GM12891 (cell line): ENCODE measurements at places on chromosomes 11 and 22.
A peak's percentile ranks its signal among the peaks of the same experiment; 100 is the strongest.

- DNase-seq = no peak
Observed at GRCh38 chr22:38531251-38531938, 25.3 kb upstream of the DDX17 start.

- DNase-seq = no peak
Observed at GRCh38 chr11:94775567-94776327, 7.6 kb downstream of the AMOTL1 start.

DNA sequence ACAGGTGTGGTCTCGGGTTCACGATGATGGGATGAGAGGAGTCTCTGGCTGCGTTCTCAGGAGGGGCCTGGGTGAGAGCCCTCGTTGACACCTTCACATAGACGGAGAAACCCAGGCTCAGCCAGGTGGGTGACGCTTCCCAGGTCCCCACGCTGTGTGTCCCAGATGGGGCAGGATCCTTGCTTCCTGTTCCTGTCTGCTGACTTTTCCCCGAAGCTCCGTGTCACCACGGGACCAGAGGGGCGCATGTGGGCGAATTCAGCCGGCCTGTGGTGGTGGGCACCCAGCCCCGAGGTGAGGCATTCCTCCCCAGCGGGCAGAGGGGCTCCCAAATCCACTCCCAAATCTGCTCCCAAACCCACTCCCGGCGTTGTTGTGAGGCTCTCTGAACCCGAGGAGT lies 732.8 kb downstream of the BRD1 start:
- DNase-seq = no peak

DNA sequence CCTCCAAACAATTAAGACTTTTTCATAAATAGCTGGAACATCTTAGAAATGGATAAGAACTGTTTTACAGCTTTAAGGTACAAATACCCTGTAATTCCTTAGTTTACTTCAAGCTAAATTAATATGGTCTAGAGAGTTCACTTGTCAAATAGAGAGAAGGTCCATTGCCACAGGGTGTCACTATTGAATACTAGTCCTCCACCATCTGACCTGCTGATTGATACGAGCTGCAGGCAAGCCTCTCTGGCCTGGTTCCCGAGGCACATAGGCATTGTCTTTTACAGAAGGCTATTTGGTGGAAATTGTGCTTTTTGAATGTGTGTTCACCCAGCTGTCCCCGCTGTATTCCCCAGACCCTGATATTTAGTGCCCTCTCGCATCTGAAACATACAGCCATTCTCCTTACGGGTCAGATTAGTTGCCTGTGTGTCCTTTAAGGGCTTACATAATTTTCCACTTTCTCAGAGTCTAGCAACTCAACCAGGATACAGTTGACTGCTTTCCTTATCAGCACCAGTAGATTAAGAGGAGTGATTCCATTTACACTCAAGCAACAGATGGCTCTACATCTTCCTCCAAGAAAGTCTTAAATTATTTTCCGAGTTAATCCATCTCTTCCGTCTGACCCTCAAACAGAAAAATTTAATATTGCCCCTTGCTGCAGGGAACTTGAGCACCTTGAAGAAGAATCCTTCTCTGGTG lies 788.8 kb upstream of the FAT3 start:
- no peak for DNase-seq

DNA sequence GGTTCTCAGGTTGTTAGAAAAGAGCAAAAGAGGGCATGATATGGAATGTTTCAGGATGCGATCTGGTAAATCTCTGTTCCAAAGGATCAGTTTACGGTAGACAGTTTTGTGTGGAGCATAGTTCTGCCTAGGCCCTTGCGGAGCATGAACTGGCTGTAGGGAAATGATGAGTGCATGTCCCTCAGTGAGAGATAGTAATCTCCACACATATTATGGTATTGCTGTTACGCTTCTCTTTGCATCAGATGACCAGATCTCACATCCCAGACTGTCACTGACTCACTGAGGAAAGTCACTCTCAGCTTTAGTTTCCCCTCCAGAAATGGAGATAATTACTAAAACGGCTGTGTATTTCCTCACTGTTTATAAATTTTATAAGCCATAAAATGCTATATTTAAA lies 836.0 kb downstream of the JRKL start:
- DNase-seq = no peak

- DNase-seq = no peak
Observed at GRCh38 chr11:1670905-1671371, 26.1 kb upstream of the KRTAP5-6 start.

DNA sequence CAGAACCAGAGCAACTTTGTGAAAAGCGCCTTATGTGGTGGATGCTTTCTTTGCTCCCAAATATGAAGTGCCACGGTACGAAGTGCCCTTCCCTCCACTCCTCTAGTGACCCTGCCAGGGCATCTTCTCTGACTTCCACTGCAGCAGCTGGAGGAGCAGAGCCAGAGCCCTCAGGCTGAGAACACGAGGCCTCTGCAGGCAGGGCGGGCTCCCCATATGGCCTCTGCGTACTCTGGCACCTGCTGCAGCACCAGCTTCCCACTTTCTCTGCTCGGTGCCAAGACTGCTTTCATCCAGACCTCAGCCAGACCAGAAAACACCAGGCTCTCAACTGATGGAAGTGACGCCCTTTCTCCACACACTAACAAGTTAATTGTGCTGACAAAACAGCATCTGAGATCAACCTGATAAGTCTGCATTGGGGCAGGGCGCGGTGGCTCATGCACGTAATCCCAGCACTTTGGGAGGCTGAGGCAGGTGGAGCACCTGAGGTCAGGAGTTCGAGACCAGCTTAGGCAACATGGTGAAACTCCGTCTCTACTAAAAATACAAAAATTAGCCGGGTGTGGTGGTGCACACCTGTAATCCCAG lies 12.8 kb downstream of the UFD1 start:
- DNase-seq = no peak

DNA sequence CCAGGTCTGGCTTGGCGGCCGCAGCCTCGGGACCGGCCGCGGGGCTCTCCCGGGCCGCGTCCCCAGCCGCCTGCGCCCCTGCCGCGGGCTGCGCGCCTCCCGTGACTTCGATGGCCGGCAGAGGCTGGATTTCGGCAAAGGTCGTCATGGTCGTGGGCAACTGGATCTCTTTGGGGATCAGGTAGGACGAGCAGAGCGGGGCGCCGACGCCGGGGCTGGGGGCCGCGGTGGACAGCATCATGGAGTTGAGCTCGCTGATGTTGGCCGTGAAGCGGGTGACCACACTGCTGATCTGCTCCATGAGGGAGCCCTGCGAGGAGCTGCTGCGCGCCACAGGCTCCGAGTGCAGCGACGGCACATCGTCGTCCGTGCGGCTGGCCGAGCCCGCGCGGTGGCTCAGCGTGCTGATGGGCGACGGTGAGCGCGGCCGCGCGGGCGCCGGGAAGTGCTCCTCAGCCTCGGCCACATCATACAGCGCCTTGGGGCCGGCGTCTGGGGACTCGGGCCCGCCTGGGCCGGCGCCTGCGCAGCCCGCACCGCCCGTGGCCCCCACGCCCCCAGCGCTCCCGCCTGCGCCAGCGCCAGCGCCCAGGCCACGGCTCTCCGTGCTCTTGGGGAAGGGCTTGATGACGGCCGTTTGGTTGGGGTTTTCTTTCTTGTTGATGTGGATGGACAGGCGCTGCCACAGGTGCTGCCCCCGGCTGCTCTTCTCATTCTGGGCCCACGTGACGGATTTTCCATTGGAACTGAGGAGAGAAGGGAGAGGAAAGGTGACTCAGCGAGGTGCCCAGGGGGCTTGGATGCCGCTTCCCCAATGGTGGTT lies 171.4 kb upstream of the CTSC start:
- peak; percentile 44 for DNase-seq

DNA sequence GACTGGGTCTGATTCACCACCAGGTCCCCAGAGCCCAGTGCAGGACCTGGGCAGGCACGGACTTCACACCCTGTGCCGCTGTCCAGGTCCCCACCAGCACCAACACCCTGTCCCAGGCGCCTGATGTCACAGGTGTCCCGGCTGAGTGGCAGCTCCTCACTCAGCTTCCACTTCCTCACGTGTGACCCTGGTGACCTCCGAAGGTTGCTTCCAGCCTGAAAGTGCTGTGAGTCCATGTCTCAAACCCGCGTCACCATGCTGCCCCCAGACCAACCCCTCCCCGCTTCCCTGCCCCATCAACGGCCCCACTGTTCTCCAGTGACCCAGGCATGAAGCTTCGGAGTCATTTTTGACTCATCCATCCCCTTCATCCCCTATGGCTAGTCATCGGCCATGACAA lies 25.7 kb upstream of the PICK1 start:
- DNase-seq = no peak

DNA sequence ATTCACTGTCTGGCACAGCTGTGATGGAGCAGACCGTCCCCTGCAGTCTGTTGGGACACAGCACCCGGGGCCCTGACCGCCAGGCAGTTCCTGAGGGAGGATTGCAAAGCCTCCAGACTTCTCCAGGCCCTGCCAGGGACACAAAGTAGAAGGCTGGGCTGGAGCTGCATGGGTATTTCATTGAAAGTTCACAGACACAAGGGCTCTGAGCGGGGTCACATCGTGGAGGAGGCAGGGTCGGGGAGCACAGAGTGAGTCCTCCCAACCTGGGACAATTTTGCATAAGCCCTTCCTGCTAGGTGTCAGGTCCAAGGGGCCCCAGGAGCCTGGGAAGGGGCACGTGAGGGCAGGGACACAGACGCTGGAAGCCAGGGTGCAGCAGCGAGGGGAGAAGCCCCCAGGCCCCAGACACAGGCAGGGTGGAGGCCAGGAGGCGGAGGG lies 15.7 kb downstream of the IFITM10 start:
- DNase-seq = no peak

DNA sequence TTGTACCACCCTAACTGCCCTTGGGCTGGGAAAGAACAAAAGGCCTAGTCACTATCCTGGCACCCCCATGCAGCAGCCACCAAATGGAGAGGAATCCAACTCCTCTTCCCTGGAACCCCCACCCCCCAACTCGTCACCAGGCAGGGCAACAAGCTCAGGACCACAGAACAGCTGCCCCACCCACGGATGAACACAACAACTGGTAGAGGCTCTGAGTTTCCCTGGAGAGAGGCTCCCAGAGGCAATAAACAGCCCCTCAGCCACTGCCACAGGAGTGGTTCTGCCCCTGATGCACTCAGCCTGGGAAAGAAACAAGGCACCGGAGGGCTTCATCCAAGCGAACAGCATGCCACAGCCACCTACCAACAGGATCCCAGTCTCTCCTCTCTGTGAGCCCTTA lies 778.4 kb upstream of the FAT3 start:
- DNase-seq = no peak

GRCh38 chr11:69327741-69328191 lies 33.8 kb downstream of the MYEOV start:
- DNase-seq = no peak

GRCh38 chr11:115611343-115611742 lies 107.1 kb upstream of the CADM1 start:
- no peak for DNase-seq

- DNase-seq = no peak
Observed at GRCh38 chr11:66073669-66074068, 3.6 kb downstream of the PACS1 start.

- DNase-seq = no peak
Observed at GRCh38 chr22:42685941-42686653, 34.6 kb downstream of the A4GALT start.

DNA sequence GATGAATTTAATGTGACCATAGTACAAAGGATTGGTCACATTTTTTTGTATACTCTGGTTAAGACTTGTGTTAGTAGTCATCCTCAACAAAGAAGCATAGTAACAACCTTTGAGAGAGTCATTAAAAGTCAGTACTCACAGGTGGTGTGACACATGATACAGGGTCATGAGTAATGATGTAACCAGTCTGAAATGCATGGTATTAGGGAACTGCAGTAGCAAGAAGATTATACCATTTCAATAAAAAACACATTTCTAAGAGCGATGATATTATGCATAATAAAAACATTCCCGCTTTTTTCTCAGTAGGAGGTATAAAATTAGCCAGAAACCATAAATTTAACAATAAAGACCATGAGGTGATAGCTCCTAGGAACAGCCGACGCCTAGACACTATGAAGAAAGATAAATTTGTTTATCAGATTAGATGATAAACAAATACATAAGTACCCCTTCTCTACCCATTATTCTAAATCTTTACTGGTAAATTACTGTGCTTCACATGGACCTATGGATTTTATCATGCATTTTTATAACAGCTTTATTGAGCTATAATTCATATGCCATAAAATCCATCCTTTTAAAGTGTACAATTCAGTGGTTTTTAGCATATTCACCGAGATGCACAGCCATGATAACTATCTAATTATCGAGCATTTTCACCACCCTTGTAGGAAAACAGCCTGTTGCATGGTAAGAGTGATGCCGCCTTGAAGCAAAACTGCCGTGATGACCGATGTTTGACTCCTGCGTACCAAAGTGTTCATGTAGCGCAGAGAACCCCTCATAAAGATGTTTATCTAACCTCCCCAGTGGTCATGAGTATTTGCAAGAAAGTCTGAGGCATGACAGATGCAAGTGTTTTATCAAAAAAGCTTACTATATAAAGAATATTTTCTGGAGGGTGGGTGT lies 41.8 kb downstream of the TMPRSS5 start:
- no peak for DNase-seq

GRCh38 chr11:73365352-73366264 lies 10.6 kb upstream of the RELT start:
- no peak for DNase-seq

- DNase-seq = no peak
Observed at GRCh38 chr11:16999116-16999515, 15.1 kb downstream of the PLEKHA7 start.

- DNase-seq = no peak
Observed at GRCh38 chr11:129998107-129998506, 4.5 kb downstream of the PRDM10 start.

DNA sequence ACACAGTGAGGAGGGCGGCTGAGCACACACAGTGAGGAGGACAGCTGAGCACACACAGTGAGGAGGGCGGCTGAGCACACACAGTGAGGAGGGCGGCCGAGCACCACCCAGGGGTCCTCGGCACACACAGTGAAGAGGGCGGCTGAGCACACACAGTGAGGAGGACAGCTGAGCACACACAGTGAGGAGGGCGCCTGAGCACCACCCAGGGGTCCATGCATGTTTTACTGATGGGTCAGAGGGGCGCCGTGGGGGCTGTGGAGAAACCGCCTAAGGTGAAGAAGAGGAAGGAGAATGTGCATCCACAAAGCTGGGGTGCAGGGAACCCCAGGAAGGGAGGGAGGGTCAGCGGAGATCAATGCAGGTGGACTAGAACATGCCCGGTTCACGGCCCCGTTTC lies 461.8 kb downstream of the BRD1 start:
- DNase-seq = no peak

- DNase-seq = no peak
Observed at GRCh38 chr11:27255447-27255828, 107.6 kb downstream of the CCDC34 start.

DNA sequence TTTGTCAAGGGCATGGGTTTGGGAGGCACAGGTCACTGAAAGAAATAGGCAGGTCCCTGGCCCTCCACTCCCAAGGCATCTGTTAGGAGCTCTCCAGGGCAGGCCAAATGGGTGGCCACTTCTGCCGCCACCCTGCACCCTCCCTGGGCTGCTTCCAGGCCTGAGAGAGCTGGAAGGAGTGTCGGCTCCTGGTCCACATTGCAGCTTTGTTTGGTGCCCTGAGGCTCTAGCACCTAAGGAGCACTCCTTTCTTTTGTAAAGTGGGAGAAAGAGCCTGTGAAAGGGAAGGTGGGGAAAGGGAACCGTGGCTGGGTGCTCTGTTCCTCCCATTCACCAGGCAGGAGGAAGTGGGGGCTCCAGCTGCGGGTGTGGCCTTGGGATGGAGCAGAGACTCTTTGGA lies 12.3 kb upstream of the FGF4 start:
- no peak for DNase-seq
